Activated T-cell treated with anti-CD3 and anti-CD28 coated beads, Interleukin-2, amount 50 U/mL, for 72 hours (primary cell): ENCODE measurements at places on chromosomes 3 and 15. TPM values are rescaled to one million over a fixed set of nuclear protein-coding genes. Genes with fewer than 3 reads are reported as not detected.

The FANCD2 gene
- total RNA-seq, result 77.2 TPM

The PLOD2 gene
- 0.17 TPM for total RNA-seq

The ANKUB1 gene
- total RNA-seq, result not detected

The IQGAP1 gene
- total RNA-seq, result 177 TPM

The RETNLB gene
- total RNA-seq, result not detected

The CEMIP gene
- total RNA-seq, result 0.05 TPM

The ST8SIA2 gene
- not detected for total RNA-seq

The SI gene
- not detected for total RNA-seq

The SLC7A14 gene
- not detected for total RNA-seq

The TMC3 gene
- not detected for total RNA-seq

The OSBPL10 gene
- total RNA-seq, result 5.1 TPM

The SKOR1 gene
- total RNA-seq, result 0.31 TPM

The UQCC5 gene
- total RNA-seq, result 7.4 TPM

The STAB1 gene
- 0.12 TPM for total RNA-seq

The SAXO2 gene
- 1.1 TPM for total RNA-seq

The GOLGA6A gene
- 0.46 TPM for total RNA-seq

The UBAP1L gene
- 6.3 TPM for total RNA-seq

The PAQR9 gene
- not detected for total RNA-seq

The CFAP20DC gene
- 2.8 TPM for total RNA-seq

The TNNC1 gene
- 10.8 TPM for total RNA-seq

The ABCF3 gene
- total RNA-seq, result 70.8 TPM

The CCDC54 gene
- total RNA-seq, result not detected

The SLC51A gene
- not detected for total RNA-seq

The CLRN1 gene
- total RNA-seq, result not detected

The COL8A1 gene
- not detected for total RNA-seq

The LRRIQ4 gene
- not detected for total RNA-seq

The SYNPR gene
- not detected for total RNA-seq

The DNAJA4 gene
- total RNA-seq, result 36.4 TPM
